ENCODE measurements at places on chromosomes 2 and 18.

- no peak for DNase-seq
These were observed 101.7 kb upstream of the ZNF521 start for GRCh38 chr18:25453556-25454269.

- no peak for DNase-seq
These were observed 212.3 kb downstream of the MGAT5 start for GRCh38 chr2:134466141-134466540.

- no peak for DNase-seq
These were observed 109.0 kb upstream of the EPAS1 start for GRCh38 chr2:46188041-46188716.

- DNase-seq = no peak
These were observed 15.4 kb downstream of the HJURP start for GRCh38 chr2:233838726-233839446.

DNA sequence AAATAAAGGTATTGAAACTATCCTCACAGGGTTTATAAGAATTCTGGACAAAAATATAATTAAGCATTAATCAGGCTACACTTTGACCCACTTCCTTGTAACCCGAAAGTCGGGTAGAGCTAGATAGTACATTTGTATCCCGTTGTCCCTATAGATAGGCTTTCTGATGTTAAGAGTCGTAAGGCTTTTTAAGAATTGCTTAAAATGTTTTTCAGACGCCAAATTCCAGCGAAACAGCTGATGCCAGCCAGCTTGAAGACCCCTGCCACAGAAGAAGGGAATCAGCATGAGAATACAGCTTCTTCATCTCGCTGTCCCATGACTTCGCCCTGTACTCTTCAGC lies 962 bp upstream of the GPR155 start:
- no peak for DNase-seq

GRCh38 chr18:79519751-79520477 lies 124.2 kb downstream of the NFATC1 start:
- DNase-seq = no peak

GRCh38 chr2:97957432-97958183 lies 38.1 kb downstream of the TMEM131 start:
- DNase-seq = no peak

- no peak for DNase-seq
These were observed 162.1 kb upstream of the XIRP2 start for GRCh38 chr2:166725927-166726924.

DNA sequence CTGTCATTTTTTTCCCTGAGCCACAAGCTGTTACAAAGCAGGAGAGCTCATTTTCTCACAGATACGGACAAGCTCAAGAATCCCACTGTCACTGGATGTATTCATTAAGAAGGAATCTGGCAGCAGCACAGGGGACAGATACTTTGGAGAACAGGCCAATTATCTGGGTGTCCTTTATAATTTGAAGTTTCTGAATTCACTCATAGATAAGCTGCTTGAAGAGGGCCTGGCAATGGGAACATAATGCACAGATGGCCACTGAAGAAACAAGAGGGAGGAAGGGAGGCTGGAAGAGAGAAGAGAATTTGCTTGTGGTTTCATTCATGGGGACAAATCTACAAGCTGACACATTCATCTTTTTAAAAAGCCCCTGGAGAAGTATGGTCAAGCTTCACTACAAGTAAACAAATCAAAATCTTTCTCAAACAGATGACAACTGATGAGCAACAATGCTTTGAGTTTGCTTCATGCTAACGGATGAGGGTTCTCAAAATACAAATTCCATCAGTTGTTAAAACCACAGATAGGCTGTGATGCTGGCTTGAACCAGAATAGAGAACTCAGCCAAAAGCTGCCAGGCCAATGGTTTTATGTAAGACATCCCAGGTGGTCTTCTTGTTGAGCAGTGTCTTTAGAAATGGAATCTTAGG lies 11.9 kb downstream of the BCL2 start:
- DNase-seq = no peak

- DNase-seq = peak; percentile 80
These were observed 1.6 kb downstream of the ST8SIA3 start for GRCh38 chr18:57353940-57354461.

GRCh38 chr2:223852281-223852795 lies 15.0 kb upstream of the AP1S3 start:
- DNase-seq = no peak

- no peak for DNase-seq
These were observed 18.7 kb downstream of the IMMT start for GRCh38 chr2:86176597-86176996.

DNA sequence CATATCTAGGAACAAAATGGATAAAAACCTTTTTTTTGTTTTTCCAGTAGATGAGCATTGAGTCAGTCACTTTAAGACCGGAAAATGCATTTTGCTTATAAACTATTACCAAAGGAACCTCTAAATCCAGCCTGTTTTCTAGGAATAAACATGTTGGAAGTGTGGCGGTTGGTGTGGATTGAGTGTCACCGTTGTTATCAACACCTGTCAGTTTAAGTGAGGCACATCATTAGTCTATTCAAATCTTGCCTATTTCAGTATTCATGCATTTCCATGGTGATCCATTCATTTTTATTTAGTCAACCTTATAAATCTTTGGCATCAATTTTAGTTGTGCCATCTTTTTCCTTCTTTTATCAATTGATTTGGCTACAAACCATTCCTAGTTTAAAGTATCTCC lies 3.3 kb downstream of the KLHL29 start:
- no peak for DNase-seq

GRCh38 chr2:204842661-204843485 lies 297.6 kb downstream of the PARD3B start:
- no peak for DNase-seq

Measured in neural crest cell (in vitro differentiated cells).